ENCODE measurements at places on chromosomes 16 and 17.
A peak's percentile ranks its signal among the peaks of the same experiment; 100 is the strongest.

DNA sequence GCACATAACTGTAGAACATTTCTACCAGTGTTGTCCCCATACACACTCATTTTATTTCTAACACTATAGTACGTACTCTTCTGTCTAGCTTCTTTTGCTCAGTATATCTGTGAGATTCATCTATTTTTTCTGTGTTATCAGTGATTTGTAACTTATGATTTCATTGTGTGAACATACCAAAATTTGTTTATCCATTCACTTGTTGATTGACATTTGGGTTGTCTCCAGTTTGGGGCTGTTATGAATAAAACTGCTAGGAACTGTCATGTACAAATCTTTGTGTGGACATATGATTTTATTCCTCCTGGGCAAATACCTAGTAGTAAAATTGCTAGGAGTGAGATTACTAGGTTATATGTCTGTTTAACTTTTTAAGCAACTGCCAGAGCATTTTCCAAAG, 9.6 kb downstream of the CYB5B start:
- DNase-seq = no peak

- peak; percentile 40 for DNase-seq
Measured at GRCh38 chr16:3819746-3820724, 60.5 kb downstream of the CREBBP start.

GRCh38 chr17:8151641-8152111, 528 bp downstream of the PER1 start:
- DNase-seq = no peak

DNA sequence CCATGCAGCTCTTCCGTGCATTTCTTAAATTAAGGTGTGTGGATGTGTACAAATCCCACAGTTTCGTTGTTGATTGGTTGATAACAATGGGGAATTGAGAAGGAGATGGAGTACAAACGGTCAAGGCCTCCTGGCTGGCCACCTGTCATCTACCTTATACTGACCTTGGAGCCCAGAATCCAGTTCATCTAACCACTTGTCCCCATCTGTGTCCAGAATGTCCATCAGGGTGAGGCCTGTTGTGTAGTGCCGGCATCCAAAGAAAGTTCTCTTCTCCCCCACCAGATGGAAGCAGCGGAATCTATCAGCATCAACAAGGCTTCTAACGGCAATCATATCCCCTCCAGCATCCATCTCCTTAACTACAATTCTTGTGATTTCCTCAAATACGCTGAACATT, 1.5 kb downstream of the GSDMB start:
- DNase-seq = no peak

GRCh38 chr17:41060052-41060604, at the start of gene KRTAP2-3:
Gene KRTAP2-3 (minus strand): TSS chr17:41060114. CDS start chr17:41060050, 64 bp downstream.
- peak; percentile 96 for DNase-seq

DNA sequence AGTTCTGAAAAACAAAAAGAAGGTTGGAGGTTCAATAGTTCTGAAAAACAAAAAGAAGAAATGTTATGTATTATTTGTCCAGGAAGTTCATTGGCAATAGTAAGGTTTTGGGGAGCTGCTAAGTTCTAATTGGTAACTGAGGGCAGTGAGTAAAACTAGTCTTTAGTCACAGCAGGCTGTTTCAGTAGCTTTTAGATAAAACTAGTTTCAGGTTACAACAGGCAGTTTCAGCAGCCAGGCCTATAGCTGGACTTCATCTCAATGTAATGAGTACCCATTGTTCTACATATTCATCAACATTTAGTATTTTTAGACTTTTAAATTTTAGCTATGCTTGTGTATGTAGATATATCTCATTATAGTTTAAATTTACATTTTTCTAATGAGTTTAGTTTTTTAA, 639.3 kb downstream of the TOX3 start:
- no peak for DNase-seq

- DNase-seq = no peak
Measured at GRCh38 chr17:31416503-31416923, 25.0 kb downstream of the RAB11FIP4 start.

DNA sequence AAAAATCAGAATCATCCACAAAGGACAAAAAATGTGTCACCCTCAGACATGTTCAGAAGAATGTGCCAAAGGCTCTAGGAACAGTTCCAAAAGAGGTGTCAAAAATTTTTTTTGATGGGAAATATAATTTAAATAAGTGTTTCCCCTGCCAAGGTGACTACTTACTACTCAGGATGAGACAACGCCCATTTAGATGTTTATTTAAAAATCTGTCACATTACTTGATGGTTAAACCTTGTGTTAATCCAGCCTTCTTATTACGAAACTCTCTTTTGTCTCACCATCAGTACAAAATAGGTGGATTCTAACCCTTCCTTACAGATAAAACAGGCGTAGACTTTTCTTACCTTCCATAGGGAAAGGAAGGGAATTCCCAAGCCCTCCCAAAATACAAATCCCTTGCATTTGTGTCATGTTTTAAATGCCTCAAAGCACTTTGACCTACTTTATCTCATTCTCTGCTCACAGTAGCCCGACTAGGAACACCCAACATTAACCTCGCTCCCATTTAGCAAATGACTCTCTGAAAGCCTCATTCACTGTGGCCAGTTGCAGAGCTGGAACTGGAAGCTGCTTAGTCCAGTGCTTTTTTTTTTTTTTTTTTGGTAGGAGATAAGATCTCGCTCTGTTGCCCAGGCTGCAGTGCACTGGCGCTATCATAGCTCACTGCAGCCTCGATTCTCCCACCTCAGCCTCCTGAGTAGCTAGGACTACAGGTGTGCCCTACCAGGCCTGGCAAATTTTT, 5.8 kb upstream of the GNA13 start:
- DNase-seq = no peak

- no peak for DNase-seq
Measured at GRCh38 chr16:65126845-65127624, 5.2 kb upstream of the CDH11 start.

- no peak for DNase-seq
Measured at GRCh38 chr17:79907850-79908249, 68.6 kb upstream of the CBX4 start.

GRCh38 chr17:17836818-17837379, at the start of gene SREBF1:
Gene SREBF1 (minus strand): TSS chr17:17836986. CDS start chr17:17836817, 169 bp downstream.
- no peak for DNase-seq

DNA sequence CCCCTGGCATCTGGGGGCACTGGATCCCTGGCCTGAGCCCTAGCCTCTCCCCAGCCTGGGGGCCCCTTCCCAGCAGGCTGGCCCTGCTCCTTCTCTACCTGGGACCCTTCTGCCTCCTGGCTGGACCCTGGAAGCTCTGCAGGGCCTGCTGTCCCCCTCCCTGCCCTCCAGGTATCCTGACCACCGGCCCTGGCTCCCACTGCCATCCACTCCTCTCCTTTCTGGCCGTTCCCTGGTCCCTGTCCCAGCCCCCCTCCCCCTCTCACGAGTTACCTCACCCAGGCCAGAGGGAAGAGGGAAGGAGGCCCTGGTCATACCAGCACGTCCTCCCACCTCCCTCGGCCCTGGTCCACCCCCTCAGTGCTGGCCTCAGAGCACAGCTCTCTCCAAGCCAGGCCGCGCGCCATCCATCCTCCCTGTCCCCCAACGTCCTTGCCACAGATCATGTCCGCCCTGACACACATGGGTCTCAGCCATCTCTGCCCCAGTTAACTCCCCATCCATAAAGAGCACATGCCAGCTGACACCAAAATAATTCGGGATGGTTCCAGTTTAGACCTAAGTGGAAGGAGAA, 13.5 kb downstream of the STH start:
- DNase-seq = no peak

- DNase-seq = no peak
Measured at GRCh38 chr16:56331915-56332314, 93.4 kb downstream of the AMFR start.

GRCh38 chr16:69564845-69565670, 708 bp upstream of the NFAT5 start:
- no peak for DNase-seq

DNA sequence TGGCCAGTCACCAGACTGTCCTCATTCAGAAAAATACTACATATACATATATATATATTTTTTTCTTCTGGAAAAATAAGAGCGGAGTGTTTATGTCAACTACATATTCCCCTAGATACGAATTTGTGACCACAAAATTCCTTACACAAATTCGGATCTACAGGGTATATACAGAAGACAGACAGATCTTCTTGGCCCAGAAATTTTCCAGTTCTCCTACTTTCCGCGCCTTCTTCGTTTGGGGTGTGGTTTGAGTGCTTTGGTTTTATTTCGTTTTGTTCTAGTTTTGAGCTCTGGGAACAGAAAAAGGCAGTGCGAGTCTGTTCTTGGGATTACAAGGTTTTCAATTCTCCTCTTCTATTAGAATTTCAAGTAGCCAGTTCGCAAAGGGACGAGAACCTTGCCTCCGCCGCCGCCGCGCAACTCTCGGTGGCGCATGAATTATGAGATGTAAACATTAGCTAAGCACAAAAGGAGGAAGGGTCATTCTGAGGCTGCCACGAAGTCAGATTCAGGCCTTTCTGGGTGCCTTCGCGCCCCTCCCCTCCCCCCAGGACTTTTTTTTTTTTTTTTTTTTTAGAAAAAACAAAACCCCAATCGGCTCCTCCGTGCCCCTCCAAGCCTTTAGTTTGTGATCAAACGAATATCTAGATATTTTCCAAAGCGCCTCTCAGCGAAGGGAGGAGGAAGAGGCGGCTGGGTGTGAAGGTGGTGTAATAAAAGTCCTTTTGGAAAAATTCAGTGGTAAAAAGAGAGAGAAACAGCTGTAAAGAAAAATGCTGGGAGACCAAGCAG, 1.8 kb upstream of the HOXB4 start:
- DNase-seq = no peak

DNA sequence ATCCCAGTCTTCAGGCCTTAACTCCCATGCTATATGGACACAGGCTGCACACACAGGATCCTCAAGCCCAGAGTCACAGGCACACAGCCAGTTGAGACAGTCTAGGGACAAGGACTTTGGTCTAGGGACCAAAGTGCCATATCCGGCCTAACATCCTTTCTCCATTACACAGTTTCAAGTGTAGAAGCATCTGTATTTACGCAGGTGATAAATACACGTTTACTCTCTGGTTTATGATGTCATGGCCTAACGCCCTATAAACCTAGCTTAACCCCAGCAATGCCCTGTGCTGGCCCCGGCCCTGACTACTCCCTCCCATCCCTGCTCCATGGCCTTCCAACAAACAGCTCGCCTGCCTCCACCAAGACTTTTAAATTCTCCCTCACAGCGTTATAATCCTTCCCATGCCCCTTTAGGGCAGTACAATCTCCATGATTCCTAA, 17.1 kb downstream of the CUEDC1 start:
- no peak for DNase-seq

- no peak for DNase-seq
Measured at GRCh38 chr16:19909750-19910322, 25.2 kb upstream of the GPRC5B start.

Measured in epithelial cell of prostate (primary cell).